ENCODE measurements at places on chromosomes 2 and 18.

DNA sequence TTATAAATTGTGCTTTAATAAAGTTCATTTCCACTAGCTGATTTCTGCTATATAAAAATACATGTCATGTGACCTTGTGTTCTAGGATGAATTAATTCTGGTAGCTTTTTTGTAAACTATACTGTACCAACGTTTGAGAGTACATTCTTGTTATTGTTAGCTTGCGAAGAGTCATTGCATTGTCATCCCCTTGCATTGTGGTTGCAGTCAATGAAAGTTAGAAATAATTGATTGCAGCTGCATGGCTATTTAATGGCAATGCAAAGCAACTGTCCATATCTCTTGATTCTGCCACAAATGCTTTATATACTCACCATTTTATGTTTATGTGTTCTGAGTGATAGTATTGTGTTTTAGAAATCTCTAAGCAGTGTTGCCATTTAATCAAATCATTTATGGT is 91.6 kb downstream of the ZNF407 start:
- no peak for DNase-seq

- no peak for DNase-seq
Measured at GRCh38 chr18:2513616-2514015, 57.7 kb downstream of the METTL4 start.

- peak; percentile 15 for DNase-seq
Measured at GRCh38 chr2:216690853-216691741, 4.3 kb downstream of the IGFBP5 start.

GRCh38 chr18:41617647-41618046 is 337.4 kb upstream of the PIK3C3 start:
- DNase-seq, result no peak

DNA sequence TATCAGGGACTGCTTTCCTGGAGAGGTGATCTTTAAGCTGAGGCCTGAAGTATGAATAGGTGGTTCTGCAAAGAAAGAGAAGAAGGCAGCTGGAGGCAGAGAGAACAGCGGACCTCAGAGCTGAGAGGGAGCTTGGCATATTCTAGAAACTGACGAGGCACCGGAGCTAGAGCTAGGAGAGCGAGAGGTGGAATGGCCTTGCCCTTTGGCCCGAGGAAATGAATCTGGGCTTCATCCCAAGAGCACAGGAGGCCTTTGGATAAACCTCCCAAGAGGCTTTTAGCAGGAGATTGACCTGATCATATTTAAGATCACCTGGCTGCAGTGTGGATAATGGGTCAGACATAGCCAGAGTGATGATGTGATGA is 7.9 kb downstream of the DYSF start:
- no peak for DNase-seq

DNA sequence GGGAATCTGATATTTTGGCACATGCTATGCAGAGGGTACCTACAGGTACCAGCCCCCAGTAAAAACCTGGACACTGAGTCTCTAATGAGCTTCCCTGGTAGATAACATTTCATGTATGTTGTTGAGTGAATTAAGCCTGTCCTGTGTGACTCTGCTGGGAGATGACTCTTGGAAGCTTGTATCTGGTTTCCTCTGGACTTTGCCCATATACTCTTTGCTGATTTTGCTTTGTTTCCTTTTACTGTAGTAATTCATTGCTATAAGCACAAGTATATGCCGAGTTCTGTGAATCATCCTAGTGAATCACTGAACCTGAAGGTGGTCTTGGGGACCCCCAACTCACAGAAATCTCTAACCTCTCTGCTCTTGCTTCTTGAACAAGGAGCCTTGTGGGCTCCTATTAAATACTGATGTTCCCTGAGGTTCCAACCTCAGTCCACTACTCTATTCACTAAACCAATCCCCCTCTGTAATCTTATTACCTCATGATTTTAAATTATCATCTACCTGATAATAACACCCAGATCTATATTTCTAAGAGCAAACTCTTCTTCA is 94.3 kb upstream of the WDSUB1 start:
- no peak for DNase-seq

GRCh38 chr18:39840406-39840805 is 2114.6 kb upstream of the PIK3C3 start:
- DNase-seq, result no peak

DNA sequence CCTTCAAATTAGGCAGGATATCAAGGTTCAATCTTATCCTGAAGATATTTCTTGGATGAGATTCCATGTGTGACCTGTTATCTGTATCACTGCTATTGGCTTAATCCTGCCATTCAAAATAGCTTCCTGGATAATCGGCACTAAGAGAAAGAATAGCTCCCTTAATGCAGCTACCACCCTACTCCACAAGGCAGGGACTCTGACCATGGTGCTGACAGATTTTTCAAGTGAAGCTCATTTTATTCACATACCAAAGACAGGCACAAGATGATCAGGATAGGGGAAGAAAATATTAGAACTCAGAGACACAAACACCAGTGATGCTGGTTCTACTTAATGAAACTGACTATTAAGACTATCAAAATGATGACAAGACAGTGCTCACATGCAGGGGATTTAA is 74.9 kb downstream of the ORC4 start:
- no peak for DNase-seq

DNA sequence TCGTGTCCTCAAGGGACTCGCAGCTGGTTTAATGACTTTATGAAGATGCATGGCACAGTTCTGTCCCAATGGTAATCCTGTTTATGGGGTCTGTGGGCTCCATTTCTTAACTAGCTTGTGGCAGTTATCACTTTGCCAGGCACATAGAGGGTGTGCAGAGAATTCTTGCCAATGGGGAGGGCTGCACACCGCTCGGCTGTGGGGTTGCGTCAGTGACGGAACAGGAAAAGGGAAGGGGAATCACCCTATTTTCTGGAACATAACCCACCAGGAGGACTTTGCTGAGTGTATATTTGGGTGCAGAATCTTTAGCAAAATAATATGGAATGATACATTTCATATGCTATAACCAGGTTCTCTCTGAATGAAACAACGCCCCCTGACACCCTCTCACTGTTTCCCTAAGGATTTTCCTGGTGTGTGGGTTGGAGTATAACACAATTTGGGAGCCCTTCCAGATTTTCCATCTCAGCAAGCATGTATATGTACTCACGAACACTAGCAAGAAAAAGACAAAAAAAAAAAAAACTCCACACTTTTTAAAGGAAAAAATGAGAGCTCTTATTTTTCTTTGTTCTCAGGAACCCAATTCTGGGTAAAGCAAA is 43.9 kb upstream of the TRIB2 start:
- no peak for DNase-seq

GRCh38 chr18:58640891-58641610 is 12.2 kb upstream of the ALPK2 start:
- DNase-seq, result no peak

- DNase-seq, result no peak
Measured at GRCh38 chr18:39345321-39345720, 1779.7 kb upstream of the CELF4 start.

- no peak for DNase-seq
Measured at GRCh38 chr2:205012961-205013360, 467.7 kb downstream of the PARD3B start.

- no peak for DNase-seq
Measured at GRCh38 chr2:96353032-96353561, 17.5 kb downstream of the NCAPH start.

DNA sequence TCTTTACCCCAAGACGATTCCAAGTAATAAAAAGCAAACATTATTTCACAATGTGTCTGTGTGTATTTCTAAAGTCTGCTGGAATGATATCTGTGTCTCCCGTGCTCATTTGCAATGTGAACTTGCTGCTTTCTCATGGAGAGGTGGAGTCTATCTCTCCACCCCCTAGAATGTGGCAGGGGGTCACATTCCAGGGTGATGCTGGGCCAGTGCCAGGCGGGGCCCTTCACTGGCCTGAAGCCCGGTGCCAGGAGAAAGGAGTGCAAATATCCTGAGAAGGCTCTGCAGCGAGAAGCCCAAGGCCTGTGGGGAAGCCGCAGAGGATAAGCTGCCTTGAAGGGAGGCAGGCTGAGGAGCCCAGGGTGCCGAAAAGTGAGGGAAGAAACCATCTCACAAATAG is 26.8 kb upstream of the LDLRAD4 start:
- DNase-seq, result no peak
